Aorta (tissue), 5 donors: ENCODE measurements at places on chromosomes 1 and 21. TPM values are rescaled to one million over a fixed set of nuclear protein-coding genes. Genes with fewer than 3 reads are reported as not detected.

DNA sequence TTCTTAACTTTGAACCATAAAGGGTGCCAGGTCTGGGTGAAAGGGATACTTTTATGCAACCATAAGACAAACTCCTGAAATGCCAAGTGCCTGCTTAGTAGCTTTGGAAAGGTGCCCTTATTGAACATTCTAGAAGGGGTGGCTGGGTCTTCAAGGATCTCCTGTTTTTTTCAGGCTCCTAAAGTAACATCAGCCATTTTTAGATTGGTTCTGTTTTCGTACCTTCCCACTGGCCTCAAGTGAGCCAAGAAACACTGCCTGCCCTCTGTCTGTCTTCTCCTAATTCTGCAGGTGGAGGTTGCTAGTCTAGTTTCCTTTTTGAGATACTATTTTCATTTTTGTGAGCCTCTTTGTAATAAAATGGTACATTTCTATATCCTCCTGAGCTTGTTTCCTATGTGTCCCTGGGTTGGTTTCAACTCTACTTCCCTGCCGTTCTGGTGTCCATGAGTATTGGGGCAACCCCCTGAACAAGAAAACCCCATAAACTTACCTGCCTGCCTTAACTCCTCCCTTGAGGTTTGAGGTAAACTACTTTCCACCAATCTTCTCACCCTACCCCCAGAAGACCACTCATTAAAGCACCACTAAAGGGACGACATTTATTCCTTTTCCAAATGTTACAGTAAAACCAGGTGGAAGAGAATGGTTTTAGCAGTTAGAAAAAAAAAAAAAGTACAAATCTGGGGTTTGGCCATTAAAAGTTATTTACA lies 2.6 kb downstream of the MARCKSL1 start:
- no peak for DNase-seq

- no peak for DNase-seq
Observed at GRCh38 chr1:43947874-43948437, 1.2 kb downstream of the IPO13 start.

DNA sequence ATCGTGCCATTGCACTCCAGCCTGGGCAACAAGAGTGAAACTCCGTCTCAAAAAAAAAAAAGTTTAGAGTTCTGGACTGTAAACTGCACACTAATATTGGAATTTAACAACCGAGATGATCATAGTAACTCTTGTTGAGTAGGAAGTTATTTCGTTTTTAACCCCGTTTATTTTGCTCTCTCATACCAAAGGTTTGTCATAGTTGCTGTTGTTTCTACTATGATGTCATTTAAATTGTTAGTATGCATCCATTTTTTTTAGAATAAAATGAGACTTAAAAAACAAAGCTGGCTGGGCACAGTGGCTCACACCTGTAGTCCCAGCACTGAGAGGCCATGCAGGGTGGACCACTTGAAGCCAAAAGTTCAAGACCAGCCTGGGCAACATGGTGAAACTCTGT lies 49.3 kb downstream of the DOP1B start:
- DNase-seq, result no peak

GRCh38 chr1:2411801-2412394 lies 466 bp downstream of the PEX10 start:
- DNase-seq, result no peak

DNA sequence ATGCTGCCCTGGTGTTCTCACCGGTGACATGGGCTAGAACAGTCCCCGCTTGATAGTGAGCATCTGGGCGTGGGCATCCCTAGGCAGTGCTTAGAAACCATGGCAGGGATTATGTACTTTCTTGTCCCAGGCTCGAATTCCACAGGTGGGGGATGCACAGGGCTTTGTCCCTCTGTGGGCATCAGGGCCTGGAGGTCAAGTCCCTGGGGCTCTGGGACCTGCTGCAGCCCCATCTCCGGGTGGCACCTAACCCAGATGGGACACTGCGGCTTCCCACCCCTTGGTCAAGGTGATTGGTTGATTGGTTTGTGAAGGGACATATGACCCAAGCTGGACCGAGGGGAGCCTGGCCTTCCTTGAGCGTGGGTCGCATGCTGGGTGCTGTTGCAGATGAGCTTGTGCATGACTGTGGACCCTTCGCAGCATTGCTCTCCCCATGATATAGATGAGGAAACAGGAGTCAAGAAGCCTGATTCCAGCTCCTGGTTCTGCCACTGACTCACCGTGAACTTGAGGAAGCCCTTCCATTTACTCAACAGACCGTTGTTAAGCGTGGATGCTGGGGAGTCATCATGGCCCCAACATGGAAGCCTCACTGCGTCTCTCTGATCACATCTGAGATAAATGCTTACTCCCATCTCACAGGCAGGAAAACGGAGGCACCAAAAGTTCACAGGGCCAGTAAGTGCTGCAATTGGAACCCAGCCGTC lies 64.0 kb upstream of the RUNX3 start:
- no peak for DNase-seq

GRCh38 chr1:184739796-184740195 lies 14.9 kb downstream of the EDEM3 start:
- DNase-seq, result no peak

RALGPS2 gene
- 0.18 TPM for polyA plus RNA-seq
